Pancreas (tissue), 10 donors: ENCODE measurements at places on chromosomes 16 and 17. TPM values are rescaled to one million over a fixed set of nuclear protein-coding genes. Genes with fewer than 3 reads are reported as not detected.

The BICDL2 gene
- total RNA-seq: 106 TPM

The TSNAXIP1 gene
- total RNA-seq: 1.1 TPM

The TPSG1 gene
- total RNA-seq: not detected

The PRSS8 gene
- total RNA-seq: 59.3 TPM

The C1QTNF8 gene
- not detected for total RNA-seq

The SLC38A8 gene
- total RNA-seq: not detected

The OR3A1 gene
- not detected for total RNA-seq

The IL21R gene
- total RNA-seq: 0.79 TPM

The CEP295NL gene
- 2.4 TPM for total RNA-seq

The TEX19 gene
- not detected for total RNA-seq

The NPIPB8 gene
- 2.0 TPM for total RNA-seq

DNA sequence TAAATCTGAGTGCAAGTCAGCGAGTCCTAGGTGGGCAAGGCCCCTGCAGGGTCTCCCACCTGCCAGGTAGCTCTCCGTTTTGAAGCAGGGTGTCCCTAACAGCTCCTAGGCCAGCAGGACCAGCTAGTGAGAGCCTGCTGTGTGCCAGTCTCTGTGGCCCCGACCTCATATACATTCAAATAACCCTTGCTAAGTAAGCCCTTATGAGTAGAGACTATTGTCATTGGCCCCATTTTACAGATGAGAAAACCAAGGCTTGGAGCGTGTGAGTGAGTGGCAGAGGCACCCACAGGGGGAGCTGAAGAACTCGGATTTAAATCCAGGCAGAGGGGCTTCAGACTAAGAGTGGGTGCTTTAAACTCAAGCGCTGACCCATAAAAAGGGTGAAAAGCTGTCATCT is 39.7 kb upstream of the EMP2 start:
- no peak for DNase-seq
- no peaks in the 10 kb centered on the region for H3K4me1 ChIP-seq
- H3K4me3 ChIP-seq: no peak overlapping the region
- H3K27ac ChIP-seq: no peak overlapping the region

DNA sequence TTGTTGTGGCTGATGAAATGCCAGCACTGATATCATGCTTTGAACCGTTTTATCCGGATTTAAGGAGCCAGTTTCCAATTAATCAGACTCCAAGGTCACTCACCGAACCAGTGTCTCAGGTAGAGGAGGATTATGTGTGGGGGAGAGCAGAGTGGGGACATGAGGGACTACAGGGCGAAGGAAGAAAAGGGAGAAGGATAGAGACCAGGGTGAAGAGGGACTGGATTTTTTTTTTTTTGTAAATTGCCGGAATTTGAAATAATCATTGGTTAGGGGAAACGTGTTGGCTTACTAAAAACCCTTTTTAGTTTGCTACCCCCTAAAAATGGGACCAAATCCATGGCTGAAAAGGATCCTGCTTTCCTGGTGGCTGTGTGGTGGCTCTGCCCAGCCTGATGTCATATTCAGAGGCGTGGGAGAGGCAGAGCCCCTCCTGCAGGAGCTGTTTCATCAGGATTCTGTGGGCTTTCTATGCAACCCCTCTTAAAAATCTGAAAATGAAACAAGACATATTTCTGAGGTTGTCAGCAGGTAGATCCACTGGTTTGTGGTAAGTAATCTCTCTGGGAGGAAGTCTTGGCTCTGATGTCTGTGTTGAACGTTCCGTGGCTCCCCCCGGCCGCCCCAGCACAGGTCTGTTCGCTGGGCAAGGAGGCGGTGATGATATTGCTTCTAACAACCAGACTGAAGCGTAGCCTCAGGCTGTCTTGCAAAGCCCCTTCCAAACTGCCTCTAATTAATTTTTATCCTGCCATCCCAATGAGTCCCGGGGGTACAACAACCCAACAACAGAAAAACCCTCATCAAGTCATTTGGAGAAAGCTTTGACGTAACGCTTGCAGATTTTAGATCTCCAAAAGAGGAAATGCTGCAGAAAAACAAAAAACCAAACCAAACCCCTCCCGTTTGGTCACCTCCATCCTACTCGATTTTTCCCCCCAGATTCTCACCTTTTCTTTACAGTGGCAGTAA is 143.0 kb upstream of the ZFHX3 start:
- no peaks in the 10 kb centered on the region for H3K4me1 ChIP-seq
- no peak for DNase-seq
- H3K27ac ChIP-seq: no peak overlapping the region
- H3K36me3 ChIP-seq: no peaks in the 10 kb centered on the region
- no peaks in the 10 kb centered on the region for H3K27me3 ChIP-seq
- H3K4me3 ChIP-seq: no peak overlapping the region

GRCh38 chr16:85492295-85492864 is 120.7 kb upstream of the GSE1 start:
- no peak for DNase-seq
- H3K36me3 ChIP-seq: no peaks in the 10 kb centered on the region
- H3K4me1 ChIP-seq: peaks cover 22% of the 10 kb centered on the region
- no peak overlapping the region for H3K4me3 ChIP-seq

DNA sequence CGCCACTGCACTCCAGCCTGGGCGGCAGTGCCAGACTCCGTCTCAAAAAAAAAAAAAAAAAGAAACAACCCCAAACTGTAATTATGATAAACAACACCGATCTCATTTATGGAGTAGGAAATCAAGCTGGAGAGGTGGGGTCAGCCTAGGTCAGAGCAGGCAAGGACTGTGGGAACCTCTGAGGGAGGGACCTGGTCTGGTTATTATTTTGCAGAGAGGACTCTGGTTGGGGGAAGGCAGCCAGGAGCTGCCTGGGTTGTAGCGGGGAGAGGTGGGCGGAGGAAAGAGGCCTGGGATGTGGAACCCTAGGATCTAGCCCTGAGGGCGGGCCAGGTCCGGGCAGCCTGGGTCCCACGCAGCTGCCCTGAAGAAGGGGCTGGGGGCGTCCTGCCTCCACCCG is 10.9 kb upstream of the HS3ST6 start:
- H3K4me1 ChIP-seq: no peaks in the 10 kb centered on the region
- no peaks in the 10 kb centered on the region for H3K27me3 ChIP-seq
- H3K36me3 ChIP-seq: no peaks in the 10 kb centered on the region
- H3K4me3 ChIP-seq: peak overlapping the region; percentile 27

DNA sequence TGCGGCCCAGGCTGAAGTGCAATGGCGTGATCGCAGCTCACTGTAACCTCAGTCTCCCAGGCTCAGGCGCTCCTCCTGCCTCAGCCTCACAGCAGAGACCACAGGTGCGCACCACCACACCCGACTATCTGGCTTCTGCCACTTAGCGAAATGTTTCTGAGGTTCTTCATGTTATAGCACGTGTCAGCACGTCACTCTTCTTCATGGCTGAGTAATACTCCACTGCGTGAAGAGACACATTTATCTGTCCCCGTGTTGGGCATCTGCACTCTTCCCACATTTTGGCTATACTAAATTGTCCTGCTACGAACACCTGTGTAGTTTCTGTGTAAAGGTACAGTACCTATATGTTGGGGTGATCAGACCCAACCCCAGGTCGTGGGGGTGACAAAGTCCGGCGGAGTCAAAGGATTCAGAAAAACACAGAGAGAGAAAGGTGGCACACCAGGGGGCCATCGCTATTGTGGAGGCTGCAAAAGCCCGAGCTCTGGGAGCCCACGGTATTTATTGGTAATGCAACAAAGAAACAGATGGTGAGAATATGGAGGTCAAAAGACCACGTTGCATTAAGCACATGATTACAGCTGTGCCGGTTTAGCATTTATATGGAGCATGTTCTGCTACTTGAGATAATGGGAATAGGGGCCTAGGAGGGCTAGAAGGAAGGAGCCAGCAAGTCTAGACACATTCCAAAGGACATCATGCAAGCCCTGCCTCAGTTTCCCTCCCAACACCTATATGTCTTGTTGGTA is 851 bp upstream of the DPEP1 start:
- no peaks in the 10 kb centered on the region for H3K27me3 ChIP-seq
- peaks cover 3% of the 10 kb centered on the region for H3K4me1 ChIP-seq
- no peak overlapping the region for H3K4me3 ChIP-seq
- H3K27ac ChIP-seq: peak overlapping the region; percentile 66
- DNase-seq: no peak
- no peaks in the 10 kb centered on the region for H3K36me3 ChIP-seq

DNA sequence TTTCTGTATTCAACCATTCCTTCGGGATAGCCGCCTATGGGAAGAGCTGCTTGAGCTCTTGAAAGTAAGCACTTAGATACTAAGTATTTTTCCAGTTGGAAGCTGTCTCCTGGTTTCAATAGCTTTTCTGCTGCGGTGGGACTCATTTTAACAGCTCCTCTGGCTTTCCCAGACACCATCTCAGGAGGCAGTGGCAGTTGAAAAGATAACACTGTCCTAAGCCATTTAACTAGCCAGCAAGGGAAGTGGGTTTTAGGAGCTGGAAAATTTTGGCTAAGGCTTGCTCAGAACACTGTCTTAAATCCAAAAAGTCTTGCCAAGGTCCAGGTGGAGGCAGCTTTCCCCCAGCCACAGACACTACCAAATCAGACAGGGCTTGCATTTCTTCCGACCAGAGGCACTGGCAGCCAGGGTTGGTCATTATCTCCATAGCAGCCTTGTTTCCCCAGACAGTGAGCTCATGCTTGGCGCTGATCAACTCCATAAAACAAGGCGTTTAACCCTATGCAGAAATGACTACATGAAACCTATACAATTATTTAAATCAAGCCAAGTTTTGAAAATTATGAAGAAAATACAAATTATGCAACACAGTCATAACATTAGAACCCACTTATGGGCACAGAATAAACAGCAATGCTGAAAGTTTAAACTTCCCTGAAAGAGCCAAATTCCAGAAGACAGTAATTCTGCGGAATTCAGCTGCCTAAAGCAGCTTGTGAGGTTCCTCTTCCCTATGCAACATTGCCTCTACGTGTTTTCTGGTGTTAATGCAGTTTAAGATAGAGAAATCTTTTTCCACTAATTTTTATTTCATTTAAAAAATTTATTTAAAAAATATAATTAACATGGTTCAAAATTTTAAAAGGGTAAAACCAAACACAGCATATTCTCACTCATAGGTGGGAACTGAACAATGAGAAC is 25.0 kb downstream of the GABARAPL2 start:
- no peak overlapping the region for H3K4me3 ChIP-seq
- no peaks in the 10 kb centered on the region for H3K36me3 ChIP-seq
- H3K27me3 ChIP-seq: no peaks in the 10 kb centered on the region
- H3K27ac ChIP-seq: no peak overlapping the region
- no peak for DNase-seq
- H3K4me1 ChIP-seq: no peaks in the 10 kb centered on the region

- H3K36me3 ChIP-seq: no peaks in the 10 kb centered on the region
- no peaks in the 10 kb centered on the region for H3K27me3 ChIP-seq
- peak overlapping the region; percentile 83 for H3K4me3 ChIP-seq
- H3K4me1 ChIP-seq: no peaks in the 10 kb centered on the region
- no peak overlapping the region for H3K27ac ChIP-seq
Measured at GRCh38 chr16:70381604-70382342, 35.1 kb downstream of the DDX19A start.

DNA sequence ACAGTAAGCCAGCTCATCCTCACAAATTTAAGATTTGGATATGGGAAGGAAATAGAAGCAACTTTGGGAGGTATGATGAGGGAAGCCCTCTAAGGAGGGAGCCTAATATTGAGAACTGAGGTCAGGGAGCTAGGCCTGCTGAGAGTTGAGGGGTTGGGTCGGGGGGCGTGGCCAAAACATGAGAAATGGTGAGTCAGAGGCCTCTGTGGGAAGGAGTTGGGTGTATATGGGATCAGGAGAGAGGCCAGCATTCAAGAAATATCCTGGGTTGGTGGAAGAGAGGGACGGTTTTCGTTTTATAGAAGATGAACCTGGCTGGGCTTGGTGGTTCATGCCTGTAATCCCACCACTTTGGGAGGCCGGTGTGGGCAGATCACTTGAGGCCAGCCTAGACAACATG is 48.4 kb downstream of the CLEC16A start:
- no peaks in the 10 kb centered on the region for H3K4me1 ChIP-seq
- peaks cover 17% of the 10 kb centered on the region for H3K36me3 ChIP-seq
- no peak overlapping the region for H3K4me3 ChIP-seq
- peak overlapping the region; percentile 56 for H3K27ac ChIP-seq
- DNase-seq: no peak

- no peak for DNase-seq
- no peak overlapping the region for H3K4me3 ChIP-seq
- no peaks in the 10 kb centered on the region for H3K27me3 ChIP-seq
- H3K4me1 ChIP-seq: no peaks in the 10 kb centered on the region
- no peak overlapping the region for H3K27ac ChIP-seq
- no peaks in the 10 kb centered on the region for H3K36me3 ChIP-seq
Measured at GRCh38 chr17:41322903-41323895, 7.7 kb upstream of the KRTAP17-1 start.

GRCh38 chr16:59053911-59054310 is 319.8 kb upstream of the GOT2 start:
- H3K4me3 ChIP-seq: no peak overlapping the region
- H3K36me3 ChIP-seq: no peaks in the 10 kb centered on the region
- H3K4me1 ChIP-seq: no peaks in the 10 kb centered on the region

GRCh38 chr17:55478971-55479370 is 32.3 kb downstream of the SMIM36 start:
- no peak for DNase-seq
- no peaks in the 10 kb centered on the region for H3K27me3 ChIP-seq
- no peaks in the 10 kb centered on the region for H3K36me3 ChIP-seq
- no peak overlapping the region for H3K4me3 ChIP-seq
- no peak overlapping the region for H3K27ac ChIP-seq
- no peaks in the 10 kb centered on the region for H3K4me1 ChIP-seq

DNA sequence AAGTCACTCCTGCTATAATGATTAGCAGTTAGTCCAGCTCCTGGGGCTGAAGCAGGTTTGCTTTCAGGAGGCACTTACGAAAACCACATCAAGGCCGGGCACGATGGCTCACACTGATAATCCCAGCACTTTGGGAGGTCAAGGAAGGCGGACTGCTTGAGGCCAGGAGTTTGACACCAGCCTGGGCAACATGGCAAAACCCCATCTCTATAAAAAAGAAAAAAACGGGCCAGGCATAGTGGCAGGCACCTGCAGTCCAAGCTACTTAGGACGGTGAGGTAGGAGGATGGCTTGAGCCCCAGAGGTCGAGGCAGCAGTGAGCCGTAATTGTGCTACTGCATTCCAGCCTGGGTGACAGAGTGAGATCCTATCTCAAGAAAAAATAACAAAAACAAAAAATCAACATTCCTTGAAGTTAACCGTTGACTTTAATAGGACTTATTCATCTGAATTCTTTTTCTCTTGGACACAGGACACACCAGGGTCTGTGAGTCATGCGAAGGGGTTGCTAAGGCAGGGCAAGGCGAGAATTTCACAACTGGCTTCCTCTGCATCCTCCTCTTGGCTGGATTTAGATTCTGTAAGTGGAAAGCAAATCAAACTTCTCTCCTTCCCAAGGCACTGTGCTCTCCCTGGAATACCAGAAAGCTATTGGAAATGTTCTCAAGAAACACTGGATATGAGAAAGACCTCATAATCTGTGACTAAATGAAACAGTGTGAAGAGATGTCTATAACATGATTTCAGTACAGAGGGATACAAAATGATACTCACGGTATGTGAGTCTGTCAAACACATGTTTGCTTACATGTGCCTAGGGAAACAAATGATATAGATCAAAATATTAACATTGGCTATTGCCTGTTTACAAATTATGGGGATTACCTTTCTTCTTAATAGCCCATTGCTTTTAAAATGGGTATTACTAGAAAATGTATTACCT is 99.5 kb downstream of the SYCE1L start:
- H3K4me1 ChIP-seq: no peaks in the 10 kb centered on the region
- no peak for DNase-seq
- no peaks in the 10 kb centered on the region for H3K36me3 ChIP-seq
- H3K27ac ChIP-seq: no peak overlapping the region
